ENCODE measurements at places on chromosomes 1 and 21.

DNA sequence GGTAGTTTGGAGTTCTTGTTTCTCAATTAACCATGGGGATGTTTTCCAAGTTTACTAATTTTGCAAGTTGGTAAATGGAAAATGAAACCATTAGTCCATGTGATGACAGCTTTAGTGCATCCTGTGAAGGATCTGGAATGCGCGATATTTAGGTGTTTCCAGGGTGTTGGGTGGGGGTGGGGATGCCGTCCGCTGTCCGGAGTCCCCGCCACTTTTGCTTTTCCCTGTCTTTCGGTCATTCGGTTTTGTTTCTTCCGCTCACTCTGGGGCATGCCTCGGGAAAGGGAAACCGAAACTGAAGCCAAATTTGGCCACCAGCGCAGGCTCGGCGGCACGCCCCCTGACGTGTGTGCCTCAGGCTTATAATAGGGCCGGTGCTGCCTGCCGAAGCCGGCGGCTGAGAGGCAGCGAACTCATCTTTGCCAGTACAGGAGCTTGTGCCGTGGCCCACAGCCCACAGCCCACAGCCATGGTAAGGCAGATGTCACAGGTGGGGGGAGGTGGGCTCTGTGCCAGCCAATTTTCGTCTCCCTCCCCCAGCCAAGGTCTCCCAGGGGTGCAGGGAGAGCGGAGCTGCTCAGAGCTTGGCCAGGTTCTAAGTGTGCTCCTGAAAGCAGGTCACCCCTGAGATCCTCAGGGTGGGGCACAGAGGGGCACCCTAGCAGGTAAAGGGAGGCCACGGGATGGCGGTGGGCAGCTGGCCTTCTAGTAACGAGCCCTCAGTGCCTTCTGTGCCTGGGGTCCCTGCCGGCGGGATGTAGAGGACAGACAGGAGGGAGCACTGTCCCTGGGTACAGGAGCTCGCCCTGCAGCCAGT, at the start of gene ISG15:
Gene ISG15 (plus strand): TSS at position 393 of the 817 bp plus-strand sequence. CDS start 77 bp downstream, at position 470.
- peak; percentile 66 for DNase-seq

DNA sequence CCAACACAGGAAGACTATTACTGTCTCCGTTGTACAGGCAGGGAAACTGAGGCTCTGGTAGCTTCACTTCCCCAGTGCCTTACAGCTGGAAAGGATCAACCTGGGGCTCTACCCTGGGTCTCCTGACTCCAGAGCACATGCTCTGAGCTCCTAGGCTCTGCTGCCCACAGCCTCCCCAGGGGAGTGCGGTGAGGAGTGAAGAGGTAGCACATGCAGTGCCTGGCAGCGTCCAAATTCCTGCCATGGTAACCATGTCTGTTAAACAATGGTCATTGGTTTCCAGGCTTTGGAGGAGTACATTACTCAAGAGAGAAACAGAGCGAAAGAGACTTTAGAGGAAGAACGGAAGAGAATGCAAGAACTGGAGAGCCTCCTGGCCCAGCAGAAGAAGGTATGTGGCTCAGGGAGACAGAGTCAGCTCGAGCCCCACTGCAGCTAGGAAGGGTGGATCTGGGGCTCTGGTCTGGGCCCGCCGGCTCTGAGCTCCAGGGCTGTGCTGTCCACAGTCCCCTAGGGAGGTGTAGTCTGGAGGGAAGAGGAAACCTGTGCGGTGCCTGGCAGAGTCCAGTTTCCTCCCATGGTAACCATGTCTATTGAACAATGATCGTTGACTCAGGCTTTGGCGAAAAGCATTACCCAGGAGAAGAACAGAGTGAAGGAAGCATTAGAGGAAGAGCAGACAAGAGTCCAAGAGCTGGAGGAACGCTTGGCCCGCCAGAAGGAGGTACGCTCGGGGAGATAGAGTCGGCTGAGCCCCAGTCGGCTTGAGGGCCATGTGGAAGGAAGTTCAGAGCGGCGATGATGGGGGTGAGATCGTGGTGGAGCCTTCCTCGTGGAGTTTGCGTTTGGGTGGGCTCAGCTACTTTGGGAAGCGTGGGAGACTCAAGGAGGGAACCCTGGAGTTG, 64.6 kb upstream of the EFHD2 start:
- no peak for DNase-seq

DNA sequence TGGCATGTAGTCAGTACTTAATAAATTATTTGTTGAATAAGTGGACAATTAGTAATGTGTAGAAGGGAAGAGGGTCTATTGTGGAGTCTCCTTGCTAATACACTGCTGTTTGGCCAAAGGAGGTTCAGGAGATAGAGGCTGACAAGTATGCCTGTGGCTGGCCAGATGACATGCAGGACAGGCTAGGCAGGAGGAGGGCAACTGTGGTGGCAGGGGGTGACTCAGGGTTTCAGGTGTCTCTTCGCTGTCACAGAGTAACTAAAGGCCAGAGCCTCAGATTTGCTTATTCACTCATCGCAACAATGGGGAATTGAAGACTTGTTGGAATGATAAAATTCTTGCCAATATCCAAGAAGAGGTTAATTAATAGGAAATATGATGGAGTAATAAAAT, 33.1 kb downstream of the THRAP3 start:
- DNase-seq = peak; percentile 32

DNA sequence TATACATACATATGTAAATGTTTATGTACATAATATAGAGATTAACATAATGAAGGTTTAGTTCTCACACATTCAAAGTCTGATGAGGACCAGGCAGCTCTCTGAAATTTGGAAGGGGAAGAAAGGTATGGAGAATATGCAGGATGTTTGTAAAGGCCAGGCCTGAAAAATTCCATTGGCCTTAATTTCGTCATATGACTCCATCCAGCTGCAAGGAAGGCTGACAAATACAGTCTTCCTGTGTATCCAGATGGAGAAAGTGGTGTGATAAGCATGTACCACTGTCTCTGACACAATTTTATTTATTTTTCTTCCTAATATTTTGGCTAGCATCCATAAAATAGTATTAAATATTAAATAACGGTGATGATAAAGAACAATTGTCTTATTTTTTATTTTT, 6.3 kb upstream of the SGIP1 start:
- peak; percentile 49 for DNase-seq

DNA sequence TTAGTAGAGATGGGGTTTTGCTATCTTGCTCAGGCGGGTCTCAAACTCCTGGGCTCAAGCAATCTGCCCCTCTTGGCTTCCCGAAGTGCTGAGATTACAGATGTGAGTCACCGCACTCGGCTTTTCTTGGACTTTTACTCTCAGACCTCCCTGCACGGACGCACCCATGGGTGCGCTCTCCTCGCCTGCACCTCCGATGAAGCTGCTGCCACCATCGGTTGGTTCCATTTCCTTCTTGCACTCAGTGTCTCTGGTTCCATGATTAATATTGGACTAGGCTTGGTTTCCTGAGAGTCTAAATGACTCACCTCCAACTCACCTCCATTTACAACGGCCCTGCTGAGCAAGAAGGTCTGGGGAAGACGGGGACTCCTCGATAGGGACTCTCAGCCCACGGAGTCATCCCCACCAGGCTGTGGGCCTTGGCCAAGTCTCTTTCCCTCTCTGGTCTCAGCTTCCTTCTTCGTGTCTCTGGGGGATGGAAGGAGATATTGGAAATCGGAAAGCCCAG, 6.7 kb upstream of the TNFRSF8 start:
- DNase-seq = peak; percentile 84

- no peak for DNase-seq
Observed at GRCh38 chr21:35942211-35943144, 117.8 kb downstream of the SETD4 start.

- DNase-seq = no peak
Observed at GRCh38 chr1:30726236-30726635, 2.9 kb upstream of the MATN1 start.

GRCh38 chr1:201559679-201560162, 20.8 kb downstream of the NAV1 start:
- peak; percentile 62 for DNase-seq

DNA sequence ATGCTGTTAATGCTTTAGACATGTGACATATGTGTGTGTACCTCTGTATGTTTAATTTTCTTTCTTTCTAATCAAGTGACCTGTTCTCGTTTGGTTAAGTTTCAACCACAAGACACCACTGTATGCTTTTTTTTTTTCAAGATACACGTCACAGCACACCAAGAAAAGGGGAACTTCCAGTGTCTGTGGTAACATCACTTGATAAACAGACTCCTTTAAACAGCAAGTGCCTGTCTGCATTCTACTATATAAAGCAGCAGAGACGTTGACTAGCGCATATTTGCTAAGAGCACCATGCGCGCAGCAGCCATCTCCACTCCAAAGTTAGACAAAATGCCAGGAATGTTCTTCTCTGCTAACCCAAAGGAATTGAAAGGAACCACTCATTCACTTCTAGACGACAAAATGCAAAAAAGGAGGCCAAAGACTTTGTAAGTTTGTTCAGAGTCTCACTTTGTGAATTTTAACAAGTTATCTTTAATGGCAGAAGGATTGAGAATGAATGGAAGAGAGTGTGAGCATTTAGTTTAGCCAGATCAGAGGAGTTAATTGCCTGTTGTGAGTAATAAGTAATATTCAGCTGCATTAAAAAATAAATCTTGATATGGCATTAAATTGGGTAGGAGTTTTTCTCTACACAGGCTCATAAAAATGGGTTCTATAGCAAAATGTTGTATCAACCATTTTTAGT, at the start of gene RGS1:
Gene RGS1 (plus strand): TSS at position 275 of the 691 bp plus-strand sequence. CDS start 20 bp downstream, at position 295.
- no peak for DNase-seq

- DNase-seq = no peak
Observed at GRCh38 chr1:85279458-85280080, 3.1 kb upstream of the BCL10 start.

GRCh38 chr1:87979079-87979478, 650.4 kb downstream of the LMO4 start:
- DNase-seq = no peak

- no peak for DNase-seq
Observed at GRCh38 chr1:23354245-23354644, 10.2 kb upstream of the HNRNPR start.

GRCh38 chr1:96764469-96764868, 42.9 kb downstream of the PTBP2 start:
- no peak for DNase-seq

DNA sequence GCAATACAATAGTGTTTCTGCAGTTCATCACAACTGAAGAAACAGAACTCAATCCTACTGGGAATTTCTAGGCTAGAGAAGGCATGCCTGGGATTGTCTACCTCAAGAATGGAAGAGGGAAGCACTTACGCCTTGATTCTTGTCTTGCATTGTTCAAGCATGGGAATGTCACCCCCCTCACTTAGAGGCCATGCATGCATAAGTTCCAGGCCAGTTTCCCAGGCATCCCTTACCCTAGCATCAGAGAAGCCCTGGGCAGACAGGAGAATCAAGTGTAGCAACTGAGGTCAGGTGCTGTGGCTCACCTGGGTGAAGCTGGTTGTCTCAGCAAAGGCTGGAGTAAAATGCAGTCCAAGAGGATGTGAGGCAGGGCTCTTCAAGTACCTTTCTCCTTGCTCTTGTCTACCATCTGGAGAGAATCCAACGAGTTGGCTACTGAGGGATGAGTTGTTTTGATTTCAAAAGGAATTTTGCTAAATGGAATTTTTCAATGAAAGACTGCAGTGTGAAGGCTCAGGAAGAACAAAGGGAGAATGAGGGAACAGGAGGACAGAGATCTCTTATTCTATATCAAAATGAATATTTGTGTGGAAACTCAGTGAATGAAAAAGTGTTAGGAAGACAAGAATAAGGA, 174.3 kb downstream of the NEK7 start:
- DNase-seq = no peak
